ENCODE measurements at places on chromosomes 11 and 22.

DNA sequence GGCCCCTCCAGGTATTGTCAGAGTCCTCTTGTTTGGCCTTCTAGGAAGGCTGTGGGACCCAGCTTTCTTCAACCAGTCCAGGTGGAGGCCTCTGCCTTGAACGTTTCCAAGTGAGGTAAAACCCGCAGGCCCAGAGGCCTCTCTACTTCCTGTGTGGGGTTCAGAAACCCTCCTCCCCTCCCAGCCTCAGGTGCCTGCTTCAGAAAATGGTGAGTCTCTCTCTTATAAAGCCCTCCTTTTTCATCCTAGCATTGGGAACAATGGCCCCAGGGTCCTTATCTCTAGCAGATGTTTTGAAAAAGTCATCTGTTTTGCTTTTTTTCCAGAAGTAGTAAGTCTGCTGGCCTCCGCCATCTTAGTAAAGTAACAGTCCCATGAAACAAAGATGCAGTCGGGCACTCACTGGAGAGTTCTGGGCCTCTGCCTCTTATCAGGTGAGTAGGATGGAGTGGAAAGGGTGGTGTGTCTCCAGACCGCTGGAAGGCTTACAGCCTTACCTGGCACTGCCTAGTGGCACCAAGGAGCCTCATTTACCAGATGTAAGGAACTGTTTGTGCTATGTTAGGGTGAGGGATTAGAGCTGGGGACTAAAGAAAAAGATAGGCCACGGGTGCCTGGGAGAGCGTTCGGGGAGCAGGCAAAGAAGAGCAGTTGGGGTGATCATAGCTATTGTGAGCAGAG, at the start of gene CD3E:
CD3E (plus strand) TSS at position 163 of the 681 bp plus-strand sequence; CDS start at position 386, 223 bp downstream.
- no peak for DNase-seq

DNA sequence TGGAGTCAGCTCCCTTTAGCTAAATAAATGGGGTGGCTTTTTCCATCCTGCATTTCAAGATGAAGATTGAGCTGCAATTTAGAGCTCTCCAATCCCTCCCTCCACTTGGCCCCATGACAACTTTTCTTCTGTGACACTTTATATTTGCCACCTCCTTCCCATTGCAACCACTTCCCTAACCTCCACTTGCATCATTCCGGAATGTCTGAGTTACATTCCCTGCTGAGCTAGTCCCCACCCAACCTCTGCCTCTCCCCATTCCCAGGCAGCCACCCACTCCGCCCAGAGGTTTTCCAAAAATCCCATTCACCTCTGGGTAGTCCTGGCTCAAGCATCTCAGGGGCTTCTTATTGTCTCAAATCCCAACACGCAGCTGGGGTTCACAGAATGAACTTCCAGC, 24.7 kb downstream of the PC start:
- no peak for DNase-seq

- no peak for DNase-seq
Measured at GRCh38 chr11:26777372-26777808, 55.5 kb upstream of the SLC5A12 start.

GRCh38 chr22:25346859-25347751, 127.7 kb downstream of the CRYBB2 start:
- no peak for DNase-seq

DNA sequence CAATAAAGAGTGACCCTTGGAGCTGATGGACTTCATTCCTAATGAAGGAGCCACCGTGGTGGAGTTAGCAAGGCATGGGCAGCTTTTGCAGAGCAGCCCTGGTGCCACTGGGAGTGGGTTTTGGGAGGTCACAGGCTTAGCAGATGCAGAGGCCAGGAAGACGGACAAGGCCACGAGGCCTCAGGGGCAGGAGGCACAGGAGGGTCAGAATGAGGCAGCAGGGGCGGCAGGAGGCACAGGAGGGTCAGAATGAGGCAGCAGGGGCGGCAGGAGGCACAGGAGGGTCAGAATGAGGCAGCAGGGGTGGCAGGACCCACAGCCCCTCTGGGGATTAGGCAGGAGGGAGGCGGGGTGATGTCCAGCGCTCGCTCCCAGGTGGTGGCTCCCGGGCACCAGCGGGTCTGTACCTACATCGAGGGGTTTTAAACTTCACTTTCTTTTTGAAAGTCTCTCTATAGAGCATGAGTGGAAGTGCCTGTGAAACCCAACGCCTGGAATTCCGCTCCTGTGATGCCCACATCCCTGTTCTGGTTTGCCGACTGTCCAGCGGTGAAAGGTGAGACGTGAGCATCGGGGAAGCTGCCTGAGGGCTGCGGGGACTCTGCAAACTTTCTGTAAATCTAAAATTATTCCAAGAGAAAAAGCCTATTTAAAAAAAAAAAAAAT, 521.6 kb downstream of the BRD1 start:
- peak; percentile 28 for DNase-seq

DNA sequence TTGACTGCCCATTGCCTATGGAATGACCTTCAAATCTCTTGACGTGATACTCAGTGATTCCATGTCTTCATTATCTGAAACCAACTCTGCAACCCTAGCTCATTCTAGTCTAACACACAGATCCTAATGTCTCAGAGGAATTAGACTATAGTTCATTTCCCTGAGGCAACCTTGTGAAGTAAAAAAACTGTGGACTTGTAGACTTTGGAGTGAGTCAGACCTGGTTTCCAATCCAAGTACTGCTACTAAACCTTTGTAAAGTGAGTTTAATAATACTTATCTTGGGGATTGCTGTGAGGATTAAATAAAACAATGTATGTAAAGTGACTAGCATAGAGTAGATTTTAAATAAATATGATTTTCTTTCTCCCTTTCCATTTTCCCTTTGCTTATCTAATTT, 226.1 kb downstream of the BLID start:
- no peak for DNase-seq

DNA sequence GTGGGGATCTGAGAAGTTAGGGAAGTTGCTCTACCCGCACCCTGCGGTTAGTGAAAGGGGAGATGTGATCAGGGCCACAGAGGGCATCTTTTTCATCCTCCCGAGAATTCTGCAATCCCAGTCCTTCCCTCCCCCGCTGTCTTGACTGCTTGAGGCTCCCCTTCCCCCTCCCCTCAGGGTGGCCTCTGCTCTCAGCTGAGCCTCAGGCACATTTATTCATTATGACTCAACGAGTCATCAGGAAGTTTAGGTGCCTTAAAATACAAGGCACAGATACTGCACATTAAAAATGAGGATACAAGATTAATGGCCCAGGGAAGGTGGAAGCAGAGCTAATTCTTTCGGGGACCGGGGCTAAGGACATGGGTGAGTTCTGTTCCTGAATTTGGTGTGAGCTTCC, 104.0 kb downstream of the CACNA1I start:
- no peak for DNase-seq

DNA sequence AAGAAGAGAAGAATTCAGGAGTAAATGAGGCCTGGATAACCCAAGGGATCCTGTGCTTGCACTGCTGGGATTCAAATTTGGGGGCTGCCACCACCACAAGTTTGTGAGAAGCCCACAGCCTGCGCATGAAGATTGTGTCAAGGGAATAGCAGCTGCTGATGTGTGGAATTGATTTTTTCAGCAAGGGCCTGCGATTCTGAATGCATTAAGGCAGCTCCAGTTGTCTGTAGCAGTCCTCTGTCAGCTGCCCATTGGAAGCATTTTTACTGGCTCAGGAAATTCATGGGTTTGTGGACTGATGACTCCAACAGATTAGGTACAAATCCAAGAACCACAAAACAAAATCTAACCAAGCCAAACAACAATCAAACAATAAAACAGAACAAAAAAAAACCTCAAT, 14.0 kb downstream of the ARVCF start:
- no peak for DNase-seq

DNA sequence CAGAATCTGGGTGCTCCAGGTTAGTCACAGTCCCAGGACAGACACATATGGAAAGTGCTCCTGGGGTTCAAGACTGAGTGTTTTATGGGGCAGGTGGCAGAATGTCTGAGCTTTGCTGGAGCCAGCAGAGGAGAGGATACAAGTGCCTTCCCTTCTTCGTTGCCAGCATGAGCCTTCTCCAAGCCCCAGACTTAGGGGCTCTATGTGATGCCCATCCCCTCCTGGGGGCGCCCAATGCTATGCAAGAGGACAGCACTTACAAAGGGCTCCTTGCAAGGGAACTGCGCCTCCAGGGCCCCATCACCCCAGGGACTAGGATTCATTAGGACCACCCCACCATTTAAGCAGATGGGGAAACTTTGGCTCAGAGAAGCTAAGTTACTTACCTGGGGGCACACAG, 581.9 kb downstream of the BUD13 start:
- DNase-seq = no peak

DNA sequence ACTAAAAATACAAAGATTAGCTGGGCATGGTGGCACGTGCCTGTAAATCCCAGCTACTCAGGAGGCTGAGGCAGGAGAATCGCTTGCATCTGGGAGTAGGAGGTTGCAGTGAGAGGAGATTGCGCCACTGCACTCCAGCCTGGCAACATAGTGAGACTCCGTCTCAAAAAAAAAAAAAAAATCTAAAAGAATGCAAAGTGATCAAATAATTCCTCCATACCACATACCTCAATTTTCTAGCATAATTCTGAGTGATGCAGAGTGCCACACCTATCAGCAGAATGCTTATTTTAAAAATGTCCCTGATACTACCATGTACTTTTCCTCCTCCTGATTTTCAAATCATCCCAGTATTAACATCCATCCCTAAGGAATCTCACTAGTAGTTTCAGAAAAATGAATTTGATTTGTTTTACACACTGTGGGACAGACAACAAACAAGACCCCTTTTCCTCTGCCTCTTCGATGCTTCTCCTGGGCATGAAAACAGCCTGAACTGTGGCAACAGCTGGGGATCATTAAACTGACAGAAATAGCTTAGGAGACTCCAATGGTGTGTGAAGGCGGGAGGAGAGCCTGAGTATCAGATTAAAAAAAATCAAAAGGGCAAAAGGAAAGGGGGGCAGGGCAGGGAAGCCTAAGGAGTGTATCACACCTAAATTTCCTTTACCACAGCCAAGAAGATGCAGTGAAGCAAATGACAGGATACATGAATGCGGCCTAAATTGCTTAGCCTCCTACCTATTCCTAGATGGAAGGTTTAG, 114.7 kb downstream of the SGSM3 start:
- DNase-seq = no peak

- DNase-seq = no peak
Measured at GRCh38 chr11:9529334-9529650, 44.2 kb upstream of the WEE1 start.

DNA sequence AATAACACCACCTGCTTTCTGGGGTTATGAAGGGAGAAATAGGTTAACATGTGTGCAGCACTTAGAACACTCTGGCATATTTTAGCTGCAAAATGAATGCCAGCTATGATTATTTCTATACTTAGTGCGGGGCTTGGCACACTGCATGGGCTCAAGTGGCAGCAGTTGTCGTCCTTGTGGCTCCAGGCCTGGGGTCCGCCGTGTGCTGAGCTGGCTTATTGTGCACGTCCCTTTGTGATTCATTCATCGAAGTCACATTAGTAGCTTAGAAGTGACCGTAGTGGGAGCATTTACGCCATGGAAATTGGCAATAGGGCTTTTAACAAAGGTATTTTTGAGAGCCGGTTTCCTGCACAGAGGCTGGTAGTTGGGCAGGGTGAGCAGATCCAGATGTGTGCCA, 4.2 kb downstream of the RASD2 start:
- DNase-seq = no peak

DNA sequence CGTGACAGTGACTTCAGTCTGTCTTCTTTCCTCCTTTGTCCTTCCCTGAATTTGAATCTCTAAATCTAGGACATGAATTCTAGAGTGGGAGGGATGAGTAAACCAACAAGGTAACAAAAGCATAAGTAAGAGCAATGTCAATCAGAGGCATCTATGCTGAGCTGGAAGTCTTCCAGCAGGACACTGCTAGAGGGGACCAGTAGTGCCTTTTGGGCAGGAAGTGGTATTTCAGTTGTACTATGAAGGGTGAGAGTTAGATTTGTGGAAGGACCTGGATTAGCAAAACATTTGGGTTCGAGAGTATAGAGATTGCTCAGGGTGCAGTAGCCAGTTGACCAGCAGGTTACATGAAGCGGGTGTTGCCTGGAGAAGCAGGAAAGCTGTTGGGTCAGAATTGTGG, 40.3 kb downstream of the MEI1 start:
- DNase-seq = no peak

DNA sequence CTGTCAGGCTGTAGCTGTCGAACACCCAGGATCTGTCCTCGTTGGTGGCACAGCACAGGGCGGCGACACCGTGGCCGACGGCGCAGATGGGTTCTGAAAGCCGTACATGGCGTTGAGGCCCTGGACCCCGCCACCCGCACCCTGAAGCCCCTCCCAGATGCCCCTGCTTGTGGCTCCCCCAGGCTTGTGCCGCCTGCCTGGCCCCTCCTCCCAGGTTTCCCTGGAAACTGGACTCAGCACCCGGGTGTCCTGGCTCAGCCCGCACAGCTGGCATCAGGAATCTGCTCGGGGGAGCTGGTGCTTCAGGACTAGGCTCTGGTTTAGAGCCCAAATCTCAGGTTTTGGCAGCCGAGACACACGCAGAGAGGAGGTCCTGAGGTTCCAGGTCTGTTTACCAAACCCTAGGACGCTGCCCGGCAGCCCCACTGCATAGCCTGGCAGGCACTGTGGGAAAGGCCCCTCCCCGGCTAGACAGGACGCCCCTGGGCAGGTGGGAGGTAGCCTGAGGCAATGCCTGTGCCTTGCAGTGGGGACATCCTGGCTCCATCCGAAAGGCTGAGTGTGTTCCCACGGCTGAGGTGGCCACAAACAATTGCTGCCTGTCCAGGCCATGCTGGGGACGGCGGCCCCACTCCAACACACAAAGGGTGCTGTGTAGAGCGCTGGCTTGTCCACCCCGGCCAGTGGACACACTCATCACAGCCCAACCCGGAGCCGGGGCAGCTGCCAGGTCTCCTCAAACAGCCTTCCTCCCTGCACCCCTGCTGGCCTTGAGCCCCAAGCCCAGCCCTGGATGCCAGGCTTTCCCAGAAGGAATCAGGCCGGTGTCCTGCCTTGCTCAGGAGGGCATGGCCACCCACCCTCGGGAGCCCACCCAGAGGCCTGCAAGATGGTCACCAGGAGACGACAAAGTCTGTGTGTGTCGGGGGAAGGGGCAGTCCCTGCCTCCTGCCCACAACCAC, 4.6 kb downstream of the GATD1 start:
- no peak for DNase-seq

DNA sequence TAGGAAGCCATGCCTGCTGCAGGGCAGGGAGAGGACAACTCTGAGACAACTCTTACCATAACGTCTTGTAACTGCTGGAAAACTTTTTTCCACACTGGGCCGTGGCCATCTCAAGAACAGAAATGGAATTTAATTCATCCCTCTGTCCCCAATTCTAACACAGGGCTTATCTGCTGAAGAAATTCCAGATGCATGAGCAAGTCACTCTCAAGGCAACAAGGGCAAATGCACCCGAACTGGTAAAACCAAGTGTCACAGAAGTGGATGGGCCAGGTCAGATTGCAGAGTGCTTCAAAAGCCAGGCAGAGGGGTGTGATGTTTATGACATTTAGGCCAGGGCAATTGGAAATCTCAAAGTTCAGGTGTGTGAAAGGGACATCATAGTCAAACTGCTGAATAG, 7.4 kb downstream of the SMPD1 start:
- DNase-seq = no peak

Data from ecto neural progenitor cell (in vitro differentiated cells).